ENCODE measurements at places on chromosomes 11 and 22. TPM values are rescaled to one million over a fixed set of nuclear protein-coding genes. Genes with fewer than 3 reads are reported as not detected.

The PATE2 gene
- not detected for total RNA-seq

The OR51B4 gene
- total RNA-seq, result not detected

The TESMIN gene
- total RNA-seq, result 2.5 TPM

The MMP13 gene
- not detected for total RNA-seq

The KCNJ4 gene
- total RNA-seq, result not detected

The HBG2 gene
- total RNA-seq, result not detected

The KCTD14 gene
- total RNA-seq, result 0.83 TPM

The NLRP6 gene
- total RNA-seq, result 0.42 TPM

The DCDC1 gene
- total RNA-seq, result 0.17 TPM

The MIOX gene
- not detected for total RNA-seq

The MFRP gene
- not detected for total RNA-seq

GRCh38 chr11:128021349-128022006 is 565.9 kb downstream of the ETS1 start:
- H3K27me3 ChIP-seq, result no peaks in the 10 kb centered on the region
- H3K27ac ChIP-seq, result no peak overlapping the region
- no peak overlapping the region for H3K4me3 ChIP-seq
- H3K4me1 ChIP-seq, result no peaks in the 10 kb centered on the region

DNA sequence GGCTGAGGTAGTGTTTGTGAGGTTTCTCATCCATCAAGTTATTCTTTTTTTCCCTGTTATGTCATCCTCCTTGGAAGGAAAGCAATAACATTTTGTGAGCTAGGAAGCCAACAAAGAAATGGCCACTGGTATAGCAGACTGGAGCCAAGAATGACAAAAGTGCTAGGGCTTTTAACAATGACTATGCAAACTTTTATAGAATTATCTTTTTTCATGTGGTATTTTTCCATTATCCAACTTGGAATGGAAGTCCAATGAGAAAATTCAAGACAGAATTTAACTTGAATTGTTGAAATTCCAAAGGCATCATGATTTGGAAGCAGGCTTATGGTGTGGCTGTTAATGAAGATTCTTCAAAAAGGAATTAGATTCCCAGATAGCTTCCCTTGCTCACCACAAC is 216.4 kb upstream of the PDGFD start:
- no peak overlapping the region for H3K27ac ChIP-seq
- no peaks in the 10 kb centered on the region for H3K27me3 ChIP-seq
- DNase-seq, result no peak
- H3K4me1 ChIP-seq, result no peaks in the 10 kb centered on the region
- H3K4me3 ChIP-seq, result no peak overlapping the region

GRCh38 chr22:44439356-44440223 is 58.4 kb downstream of the RTL6 start:
- H3K27ac ChIP-seq, result no peak overlapping the region
- H3K36me3 ChIP-seq, result no peaks in the 10 kb centered on the region
- H3K4me3 ChIP-seq, result no peak overlapping the region
- H3K27me3 ChIP-seq, result no peaks in the 10 kb centered on the region
- no peaks in the 10 kb centered on the region for H3K4me1 ChIP-seq

DNA sequence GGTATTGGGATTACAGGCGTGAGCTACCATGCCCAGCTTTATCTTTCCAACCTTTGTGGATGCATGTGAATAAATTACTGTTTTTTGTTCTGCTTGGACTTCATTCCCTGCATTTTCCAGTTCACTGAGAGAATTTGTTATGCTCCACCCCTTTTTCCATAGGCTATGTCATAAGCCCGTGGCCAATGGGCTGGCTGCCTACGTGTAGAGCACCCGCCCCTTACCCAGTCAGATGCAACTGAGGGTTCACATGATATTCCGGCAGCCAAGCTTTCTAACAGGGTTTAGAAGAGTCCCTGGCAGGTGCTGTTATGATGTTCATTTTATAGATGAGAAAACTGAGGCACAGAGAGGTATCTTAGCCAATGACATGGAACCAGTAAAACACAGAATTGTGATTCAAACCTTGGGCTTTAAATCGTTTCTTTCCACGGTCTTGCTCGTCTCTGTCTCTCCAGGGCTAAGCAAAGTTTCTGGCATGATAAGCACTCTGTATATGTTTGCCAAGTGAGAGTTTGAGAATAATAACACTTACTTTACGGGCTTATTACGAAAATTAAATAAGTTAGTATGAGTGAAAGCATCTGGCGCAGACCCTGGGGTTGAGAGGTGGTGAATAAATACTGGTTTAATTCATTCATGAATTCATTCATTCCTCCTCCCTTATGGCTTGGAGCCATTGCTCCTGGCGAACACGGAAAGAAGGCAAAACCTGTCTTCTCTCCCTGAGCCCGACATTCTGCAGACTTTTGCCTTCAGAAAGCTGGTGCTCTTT is 42.4 kb upstream of the RASD2 start:
- H3K4me3 ChIP-seq, result no peak overlapping the region
- no peaks in the 10 kb centered on the region for H3K27me3 ChIP-seq
- no peaks in the 10 kb centered on the region for H3K4me1 ChIP-seq
- H3K36me3 ChIP-seq, result no peaks in the 10 kb centered on the region
- H3K27ac ChIP-seq, result peak overlapping the region; percentile 71

- H3K4me1 ChIP-seq, result no peaks in the 10 kb centered on the region
- H3K36me3 ChIP-seq, result no peaks in the 10 kb centered on the region
- H3K4me3 ChIP-seq, result no peak overlapping the region
- H3K27ac ChIP-seq, result no peak overlapping the region
Observed at GRCh38 chr11:115119146-115119545, 385.1 kb downstream of the CADM1 start.

DNA sequence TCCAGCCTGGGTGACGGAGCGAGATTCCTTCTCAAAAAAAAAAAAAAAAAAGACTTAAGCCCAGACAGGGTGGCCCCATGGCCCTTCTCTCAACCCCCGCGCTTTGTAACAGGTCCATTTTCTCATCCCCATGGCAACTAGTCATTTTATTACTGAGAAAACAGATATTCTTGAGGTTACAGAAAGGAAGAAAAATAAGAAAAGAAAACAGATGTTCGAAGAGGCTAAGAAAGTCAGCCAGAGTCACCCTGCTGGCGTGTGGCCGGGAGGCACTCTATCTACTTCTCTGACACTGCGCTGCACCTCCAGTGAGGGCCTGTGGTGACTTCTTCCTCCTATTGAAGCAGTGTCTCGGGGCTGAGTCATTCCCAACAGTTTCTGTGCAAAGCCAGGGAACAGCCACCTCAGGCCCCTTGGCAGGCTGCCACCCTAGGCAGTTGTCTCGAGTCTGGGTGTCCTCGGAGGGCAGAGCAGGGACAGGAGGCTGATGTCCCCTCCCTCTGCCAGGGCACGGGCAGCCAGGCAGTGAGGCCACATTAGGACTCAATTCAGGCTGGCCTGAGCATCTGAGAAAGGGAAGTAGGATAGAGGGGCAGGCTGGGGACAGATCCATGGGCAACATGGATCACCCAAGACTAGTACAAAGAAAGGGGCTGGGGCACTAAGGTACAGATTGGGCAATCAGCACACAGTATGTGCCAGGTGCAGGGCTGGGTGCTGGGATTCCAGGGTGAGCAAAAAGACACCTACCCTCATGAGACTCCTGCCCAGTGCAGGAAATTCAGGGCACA is 16.4 kb upstream of the SYVN1 start:
- H3K4me3 ChIP-seq, result no peak overlapping the region
- H3K4me1 ChIP-seq, result peaks cover 13% of the 10 kb centered on the region
- no peaks in the 10 kb centered on the region for H3K27me3 ChIP-seq
- DNase-seq, result peak; percentile 93
- H3K36me3 ChIP-seq, result no peaks in the 10 kb centered on the region

- H3K4me3 ChIP-seq, result no peak overlapping the region
- H3K4me1 ChIP-seq, result no peaks in the 10 kb centered on the region
- peaks cover 6% of the 10 kb centered on the region for H3K27me3 ChIP-seq
- H3K36me3 ChIP-seq, result no peaks in the 10 kb centered on the region
- no peak overlapping the region for H3K27ac ChIP-seq
- no peak for DNase-seq
Observed at GRCh38 chr11:60984149-60984548, 12.7 kb downstream of the CD6 start.

GRCh38 chr11:74648894-74649293 is 56.5 kb downstream of the POLD3 start:
- H3K36me3 ChIP-seq, result no peaks in the 10 kb centered on the region
- H3K27ac ChIP-seq, result peak overlapping the region; percentile 87
- H3K4me3 ChIP-seq, result no peak overlapping the region
- no peaks in the 10 kb centered on the region for H3K27me3 ChIP-seq
- peaks cover 56% of the 10 kb centered on the region for H3K4me1 ChIP-seq

DNA sequence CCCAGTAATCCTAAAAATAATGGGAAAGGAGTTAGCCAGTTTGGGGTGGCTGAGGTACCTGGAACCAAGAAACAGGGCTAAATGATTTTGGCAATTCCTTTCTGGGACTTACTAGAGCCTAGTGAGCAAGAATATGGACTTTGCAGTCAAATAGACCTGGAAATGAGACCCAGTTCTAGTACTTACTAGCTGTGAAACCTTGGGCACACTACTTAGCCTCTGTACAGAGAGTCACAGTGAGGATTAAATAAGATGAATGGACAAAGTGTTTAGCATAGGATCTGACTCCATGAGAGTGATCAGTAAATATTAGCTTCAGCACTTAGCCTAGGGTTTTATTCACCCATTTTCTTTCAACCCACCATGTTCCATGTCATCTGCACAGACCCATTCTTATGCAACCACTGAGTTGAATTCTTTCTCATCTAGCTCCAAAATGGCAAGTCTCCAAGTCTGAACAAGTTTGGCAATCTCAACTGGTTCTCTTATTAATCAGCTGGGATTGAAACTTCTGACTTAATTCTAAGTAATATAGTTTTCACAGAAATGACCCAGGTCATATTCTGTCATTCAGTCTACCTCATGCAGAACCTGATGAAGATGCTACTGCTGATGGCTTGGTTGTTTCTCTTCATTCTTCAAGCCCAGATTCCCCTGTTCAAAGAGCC is 15.0 kb upstream of the SORL1 start:
- DNase-seq, result no peak
- H3K27ac ChIP-seq, result no peak overlapping the region
- H3K4me1 ChIP-seq, result no peaks in the 10 kb centered on the region
- H3K36me3 ChIP-seq, result no peaks in the 10 kb centered on the region
- no peak overlapping the region for H3K4me3 ChIP-seq

DNA sequence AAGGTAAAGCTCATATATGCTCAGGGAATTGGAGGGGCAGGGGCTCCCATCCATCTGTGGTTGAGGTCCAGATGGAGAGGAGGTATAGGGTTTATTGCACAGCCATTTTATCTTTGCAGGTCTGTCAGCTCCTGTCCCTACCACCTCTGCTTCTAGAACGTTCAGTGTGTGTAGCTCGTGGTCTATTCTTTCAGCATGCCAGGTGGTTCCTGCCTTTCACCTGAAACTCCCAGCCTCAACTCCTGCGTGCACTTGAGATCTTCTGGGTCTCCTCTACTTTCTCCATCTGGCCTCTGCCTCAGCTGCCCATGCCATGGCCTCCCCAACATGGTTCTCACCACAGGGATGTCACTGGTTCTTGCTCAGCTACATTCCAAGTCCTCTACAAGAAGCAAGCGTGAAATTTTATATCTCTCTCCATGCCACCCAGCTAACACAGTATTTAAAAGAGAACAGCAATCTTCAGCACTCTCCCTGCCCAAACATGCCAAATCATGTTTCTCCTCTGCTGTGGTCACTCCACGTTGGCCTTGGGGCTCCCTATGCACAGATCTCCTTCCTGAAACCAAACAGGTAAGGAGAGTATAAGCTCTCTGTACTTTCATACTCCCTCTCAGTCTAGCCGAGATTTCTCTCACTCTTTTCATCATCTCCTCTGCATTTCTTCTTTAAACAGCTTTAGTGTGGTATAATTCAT is 157.8 kb upstream of the TRPC6 start:
- no peaks in the 10 kb centered on the region for H3K36me3 ChIP-seq
- no peak overlapping the region for H3K4me3 ChIP-seq
- no peak overlapping the region for H3K27ac ChIP-seq
- no peaks in the 10 kb centered on the region for H3K4me1 ChIP-seq
- H3K27me3 ChIP-seq, result no peaks in the 10 kb centered on the region

GRCh38 chr22:29230972-29231875 is 25.5 kb downstream of the EMID1 start:
- H3K27ac ChIP-seq, result no peak overlapping the region
- peaks cover 3% of the 10 kb centered on the region for H3K4me1 ChIP-seq
- DNase-seq, result no peak
- H3K4me3 ChIP-seq, result no peak overlapping the region
- H3K36me3 ChIP-seq, result no peaks in the 10 kb centered on the region

- H3K27me3 ChIP-seq, result no peaks in the 10 kb centered on the region
- H3K4me3 ChIP-seq, result peak overlapping the region; percentile 91
- peak overlapping the region; percentile 93 for H3K27ac ChIP-seq
- peaks cover 55% of the 10 kb centered on the region for H3K36me3 ChIP-seq
Observed at GRCh38 chr11:14500181-14500651, 605 bp upstream of the COPB1 start.

GRCh38 chr11:125494974-125495725 is 915 bp downstream of the FEZ1 start:
- DNase-seq, result peak; percentile 84
- H3K27me3 ChIP-seq, result no peaks in the 10 kb centered on the region
- H3K27ac ChIP-seq, result peak overlapping the region; percentile 89
- H3K4me3 ChIP-seq, result peak overlapping the region; percentile 70
- peaks cover 5% of the 10 kb centered on the region for H3K4me1 ChIP-seq

DNA sequence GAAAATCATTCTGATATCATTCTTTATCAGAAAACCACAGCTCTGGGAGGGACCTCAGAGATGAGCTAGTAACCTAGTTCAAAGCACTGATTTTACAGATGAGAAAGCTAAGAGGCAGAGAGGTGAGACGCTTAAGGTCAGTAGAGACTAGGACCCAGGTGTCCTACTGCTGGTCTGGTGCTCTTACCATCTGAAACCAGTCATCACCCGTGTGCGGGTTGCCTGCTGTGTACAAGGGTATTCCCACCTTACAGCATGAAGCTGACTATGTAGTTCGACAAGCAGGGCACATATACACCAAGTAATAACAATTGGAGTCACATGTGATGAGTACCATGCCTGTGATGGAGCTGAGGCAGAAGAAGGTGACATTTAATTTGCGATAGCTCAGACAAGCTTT is 133.7 kb downstream of the ADAMTS15 start:
- H3K4me1 ChIP-seq, result peaks cover 30% of the 10 kb centered on the region
- no peak overlapping the region for H3K4me3 ChIP-seq
- H3K36me3 ChIP-seq, result no peaks in the 10 kb centered on the region
- H3K27ac ChIP-seq, result peak overlapping the region; percentile 76
- no peak for DNase-seq

GRCh38 chr11:8640267-8640906 is 42.1 kb downstream of the TRIM66 start:
- no peak overlapping the region for H3K4me3 ChIP-seq
- H3K27me3 ChIP-seq, result no peaks in the 10 kb centered on the region
- H3K27ac ChIP-seq, result no peak overlapping the region

DNA sequence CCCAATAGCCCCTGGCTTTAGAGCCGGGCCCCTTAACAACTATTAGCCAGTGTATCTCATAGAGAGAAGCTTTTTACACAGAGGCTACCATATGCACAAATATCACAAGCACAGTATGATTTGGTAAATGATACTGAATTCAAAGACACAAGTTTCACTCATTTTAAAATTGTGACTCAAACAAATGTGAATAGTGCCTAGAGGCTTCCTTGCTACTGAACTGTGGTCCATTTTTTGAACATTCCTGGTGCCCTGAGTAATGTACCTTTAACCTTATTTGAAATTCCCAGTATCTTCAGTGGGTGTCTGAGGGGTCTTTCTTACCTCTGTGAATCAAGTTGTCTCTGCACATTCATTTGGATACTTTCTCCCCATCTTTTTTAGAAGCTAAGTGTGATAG is 156.2 kb downstream of the MAML2 start:
- peaks cover 17% of the 10 kb centered on the region for H3K4me1 ChIP-seq
- no peak for DNase-seq
- H3K27me3 ChIP-seq, result no peaks in the 10 kb centered on the region
- H3K4me3 ChIP-seq, result no peak overlapping the region

Measured in esophagus muscularis mucosa (tissue), 4 donors.